ENCODE measurements at places on chromosomes 12 and 14.
A peak's percentile ranks its signal among the peaks of the same experiment; 100 is the strongest.

DNA sequence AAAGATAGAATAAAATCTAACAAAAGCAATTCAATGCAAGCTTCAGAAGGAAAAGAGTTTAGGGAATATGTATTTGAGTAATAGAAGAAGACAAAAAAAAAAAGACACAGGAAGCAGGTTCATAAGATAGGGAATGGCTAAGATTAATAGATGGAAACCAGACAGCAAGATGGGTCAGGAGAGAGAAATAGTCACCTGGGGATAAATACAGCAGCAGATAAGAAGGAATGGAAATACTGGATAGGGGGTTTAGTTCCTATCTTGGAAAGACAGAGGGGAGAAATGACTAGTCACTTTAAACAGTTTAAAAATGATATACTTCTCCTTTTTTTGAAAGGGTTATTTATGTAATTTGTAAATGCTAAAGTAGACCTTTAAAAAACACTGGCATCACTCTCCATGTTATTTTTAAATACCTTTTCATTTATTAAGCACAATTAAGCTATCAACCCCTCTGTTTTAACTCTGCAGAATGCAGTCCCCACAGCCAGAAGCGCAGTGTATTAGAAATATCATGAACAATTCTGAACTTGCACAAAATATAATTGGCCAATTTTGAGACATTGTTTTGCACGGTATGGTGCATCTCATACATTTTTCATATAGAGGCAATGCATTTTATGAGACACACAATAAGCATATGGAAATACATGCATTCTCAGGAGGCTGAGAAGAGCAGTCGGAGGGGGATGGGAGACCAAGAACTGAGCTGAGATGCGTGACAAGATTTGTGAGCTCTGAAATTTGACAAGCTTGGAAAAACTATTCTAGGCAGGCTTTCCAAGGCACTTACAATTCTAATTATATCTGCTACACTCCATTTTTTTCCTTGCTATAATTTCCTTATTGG, 303.4 kb upstream of the PRICKLE1 start:
- H3K36me3 ChIP-seq = no peaks in the 10 kb centered on the region
- no peak overlapping the region for H3K27ac ChIP-seq
- no peaks in the 10 kb centered on the region for H3K4me1 ChIP-seq
- H3K27me3 ChIP-seq = no peaks in the 10 kb centered on the region
- no peak for DNase-seq

DNA sequence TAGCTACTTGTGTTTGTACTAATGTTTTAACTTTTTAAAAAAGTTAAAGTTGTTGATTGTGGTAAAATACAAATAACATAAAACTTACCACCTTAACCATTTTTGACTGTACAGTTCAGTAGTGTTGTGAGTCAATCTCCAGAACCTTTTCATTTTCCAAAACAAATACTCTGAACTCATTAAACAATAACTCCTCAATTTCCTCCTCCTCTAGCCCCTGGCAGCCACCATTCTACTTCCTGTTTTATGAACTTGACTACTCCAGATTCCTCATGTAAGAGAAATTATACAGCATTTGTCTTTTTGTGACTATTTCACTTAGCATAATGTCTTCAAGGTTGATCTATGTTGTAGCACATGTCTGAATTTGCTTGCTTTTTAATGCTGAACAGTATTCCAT, 299.1 kb upstream of the AMIGO2 start:
- no peak for DNase-seq
- no peak overlapping the region for H3K4me3 ChIP-seq
- H3K4me1 ChIP-seq = peaks cover 52% of the 10 kb centered on the region
- peaks cover 9% of the 10 kb centered on the region for H3K36me3 ChIP-seq
- H3K27ac ChIP-seq = no peak overlapping the region
- H3K27me3 ChIP-seq = no peaks in the 10 kb centered on the region

DNA sequence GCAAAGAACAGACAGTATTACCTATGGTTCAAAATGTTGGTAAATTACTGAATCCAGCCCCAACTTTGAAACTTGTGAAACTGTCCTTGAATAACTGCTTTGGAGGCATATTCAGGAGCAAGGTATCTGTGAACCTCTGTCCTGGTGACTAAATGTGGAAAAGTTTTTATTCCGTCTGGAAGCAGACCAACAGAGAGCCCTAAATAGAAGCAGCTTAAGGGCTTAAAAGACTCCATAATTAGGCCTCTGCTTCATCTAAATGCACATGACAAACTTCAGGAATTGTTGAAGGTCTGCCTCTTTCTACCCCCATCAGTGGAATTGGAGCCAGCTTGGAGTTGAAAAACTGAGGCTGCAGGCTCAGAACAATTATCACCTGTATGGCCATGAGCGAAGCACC, 276.5 kb downstream of the KCNH5 start:
- H3K36me3 ChIP-seq = no peaks in the 10 kb centered on the region
- no peaks in the 10 kb centered on the region for H3K4me1 ChIP-seq
- H3K27me3 ChIP-seq = no peaks in the 10 kb centered on the region
- no peak overlapping the region for H3K4me3 ChIP-seq

- H3K4me3 ChIP-seq = no peak overlapping the region
- peaks cover 3% of the 10 kb centered on the region for H3K36me3 ChIP-seq
- H3K27me3 ChIP-seq = no peaks in the 10 kb centered on the region
- DNase-seq = no peak
These were observed 75.5 kb downstream of the RFLNA start for GRCh38 chr12:124370384-124370783.

DNA sequence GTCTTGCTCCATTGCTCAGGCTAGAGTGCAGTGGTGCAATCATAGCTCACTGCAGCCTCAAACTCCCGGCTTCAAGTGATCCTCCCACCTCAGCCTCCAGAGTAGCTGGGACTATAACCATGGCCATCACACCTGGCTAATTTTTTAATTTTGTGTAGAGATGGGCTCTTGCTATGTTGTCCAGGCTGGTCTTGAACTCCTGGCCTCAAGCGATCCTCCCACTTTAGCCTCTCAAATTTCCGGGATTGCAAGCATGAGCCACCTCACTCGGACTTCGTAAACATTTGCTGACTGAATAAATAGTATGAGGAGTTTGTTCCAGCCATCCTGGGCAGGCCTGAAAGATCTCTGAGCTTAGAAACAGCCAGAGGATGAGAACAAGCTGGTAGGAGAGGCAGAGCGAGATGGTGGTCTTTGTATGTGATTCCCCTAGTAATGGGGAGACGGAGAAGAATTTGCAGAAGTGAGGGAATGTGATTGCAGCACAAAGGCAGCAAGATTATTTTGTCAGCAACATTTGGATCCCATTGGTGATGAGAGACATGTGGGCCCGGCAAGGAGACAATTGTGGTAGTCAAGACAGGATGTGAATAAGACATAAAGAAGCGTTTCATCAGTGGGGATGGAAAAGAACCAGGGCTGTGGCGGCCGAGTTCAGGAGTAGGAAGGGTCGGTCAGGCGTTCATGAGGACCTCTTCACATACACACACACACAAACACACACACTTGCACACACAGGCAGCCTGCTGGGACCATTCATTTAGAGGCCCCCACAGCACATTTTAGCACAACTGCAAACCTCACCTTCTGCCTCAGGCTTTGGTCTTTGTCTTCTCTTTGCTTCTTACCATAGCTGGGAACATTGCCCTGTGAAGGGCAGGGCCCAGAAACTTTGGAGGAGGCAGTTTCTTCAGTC, 155.5 kb downstream of the ZFP36L1 start:
- DNase-seq = no peak
- no peaks in the 10 kb centered on the region for H3K4me1 ChIP-seq
- peaks cover 5% of the 10 kb centered on the region for H3K27me3 ChIP-seq
- H3K27ac ChIP-seq = no peak overlapping the region

GRCh38 chr12:69610729-69611128, at the start of gene LRRC10:
Gene LRRC10, minus strand, starts transcription at chr12:69610907. Its CDS starts 69 bp downstream, at chr12:69610838.
- H3K4me3 ChIP-seq = no peak within 1 kb of the TSS
- H3K4me1 ChIP-seq = no peaks in the 10 kb centered on the region
- peaks cover 17% of the 10 kb centered on the region for H3K27me3 ChIP-seq
- DNase-seq = no peak
- no peaks in the 10 kb centered on the region for H3K36me3 ChIP-seq

GRCh38 chr14:64986648-64987437, at the start of gene FNTB:
Gene FNTB, plus strand, starts transcription at chr14:64986895. Its CDS starts 59 bp downstream, at chr14:64986954.
- H3K36me3 ChIP-seq = peaks cover 21% of the 10 kb centered on the region
- peaks cover 52% of the 10 kb centered on the region for H3K4me1 ChIP-seq
- peak within 1 kb of the TSS; percentile 93 for H3K27ac ChIP-seq
- peak within 1 kb of the TSS; percentile 85 for H3K4me3 ChIP-seq

GRCh38 chr14:99936738-99937474, 128.3 kb upstream of the EVL start:
- H3K36me3 ChIP-seq = no peaks in the 10 kb centered on the region
- H3K4me3 ChIP-seq = no peak overlapping the region
- H3K4me1 ChIP-seq = no peaks in the 10 kb centered on the region
- peaks cover 11% of the 10 kb centered on the region for H3K27me3 ChIP-seq
- no peak for DNase-seq
- H3K27ac ChIP-seq = no peak overlapping the region

DNA sequence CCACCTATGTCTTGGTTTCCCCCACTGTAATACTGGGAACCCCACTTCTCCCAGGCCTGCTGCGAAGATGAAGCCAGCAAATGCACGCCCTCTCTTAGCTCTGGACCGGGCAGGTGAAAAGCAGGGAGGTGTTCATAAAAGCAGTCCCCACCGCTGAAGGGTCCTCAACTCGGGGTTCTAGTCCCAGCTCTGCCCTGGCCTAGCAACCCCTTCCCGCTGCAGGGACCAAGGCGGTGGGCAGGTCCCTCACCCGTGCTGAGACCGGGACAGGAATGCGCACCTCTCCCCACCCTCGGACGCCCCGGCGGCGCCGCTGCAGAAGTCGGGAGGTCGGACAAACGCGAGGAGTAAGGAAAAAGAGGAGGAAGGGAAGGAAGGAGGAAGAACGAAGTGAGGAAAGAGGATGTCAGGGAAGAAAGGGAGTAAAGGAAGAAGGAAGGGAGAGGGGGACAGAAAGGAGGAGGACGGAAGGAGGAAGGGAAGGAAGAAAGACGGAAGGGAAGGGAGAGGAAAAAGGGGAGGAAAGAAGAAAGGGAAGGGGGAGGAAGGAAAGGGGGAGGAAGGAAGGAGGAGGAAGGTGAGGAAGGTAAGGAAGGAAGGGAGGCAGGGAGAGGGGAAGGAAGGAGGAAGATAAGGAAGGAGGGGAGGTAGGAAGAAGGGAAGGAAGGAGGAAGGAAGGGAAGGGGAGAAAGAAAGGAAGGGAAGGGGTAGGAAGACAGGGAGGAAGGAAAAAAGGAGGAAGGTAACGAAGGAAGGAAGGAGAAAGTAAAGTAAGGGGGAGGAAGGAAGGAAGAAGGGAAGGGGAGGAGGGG, 701 bp downstream of the SPRING1 start:
- peaks cover 40% of the 10 kb centered on the region for H3K4me1 ChIP-seq
- peaks cover 18% of the 10 kb centered on the region for H3K36me3 ChIP-seq
- H3K4me3 ChIP-seq = peak overlapping the region; percentile 84
- H3K27ac ChIP-seq = peak overlapping the region; percentile 80

DNA sequence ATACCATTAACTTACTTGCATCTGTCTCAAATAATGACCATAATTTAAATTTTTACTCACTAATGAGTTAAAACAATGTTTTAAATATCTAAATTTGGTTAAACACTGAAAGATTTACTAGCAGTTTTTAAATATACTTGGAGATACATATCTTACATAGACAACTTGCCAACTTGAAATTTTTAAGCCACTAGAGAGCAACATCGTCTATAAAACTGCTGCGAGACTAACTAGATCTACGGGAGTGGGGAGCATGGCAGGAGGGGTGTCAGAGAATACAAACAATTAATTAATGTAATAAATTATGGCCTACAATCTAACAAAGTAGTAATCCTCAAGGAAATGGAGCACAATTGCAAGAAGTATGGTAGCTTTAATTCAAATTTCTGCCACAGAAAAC, 120.4 kb downstream of the LRRIQ1 start:
- no peak for DNase-seq
- H3K27me3 ChIP-seq = no peaks in the 10 kb centered on the region
- H3K27ac ChIP-seq = no peak overlapping the region
- H3K4me1 ChIP-seq = no peaks in the 10 kb centered on the region
- no peak overlapping the region for H3K4me3 ChIP-seq

All from activated naive CD4-positive, alpha-beta T cell treated with anti-CD3 and anti-CD28 coated beads, Interleukin-2, amount 10 ng/mL, durations not matched to agents 7 days and 5 days (primary cell).